Stimulated activated CD8-positive, alpha-beta memory T cell treated with anti-CD3 and anti-CD28 coated beads, Interleukin-4, amount 100 ng/mL, for 1 hour (primary cell): ENCODE measurements at places on chromosomes 7 and 10.

DNA sequence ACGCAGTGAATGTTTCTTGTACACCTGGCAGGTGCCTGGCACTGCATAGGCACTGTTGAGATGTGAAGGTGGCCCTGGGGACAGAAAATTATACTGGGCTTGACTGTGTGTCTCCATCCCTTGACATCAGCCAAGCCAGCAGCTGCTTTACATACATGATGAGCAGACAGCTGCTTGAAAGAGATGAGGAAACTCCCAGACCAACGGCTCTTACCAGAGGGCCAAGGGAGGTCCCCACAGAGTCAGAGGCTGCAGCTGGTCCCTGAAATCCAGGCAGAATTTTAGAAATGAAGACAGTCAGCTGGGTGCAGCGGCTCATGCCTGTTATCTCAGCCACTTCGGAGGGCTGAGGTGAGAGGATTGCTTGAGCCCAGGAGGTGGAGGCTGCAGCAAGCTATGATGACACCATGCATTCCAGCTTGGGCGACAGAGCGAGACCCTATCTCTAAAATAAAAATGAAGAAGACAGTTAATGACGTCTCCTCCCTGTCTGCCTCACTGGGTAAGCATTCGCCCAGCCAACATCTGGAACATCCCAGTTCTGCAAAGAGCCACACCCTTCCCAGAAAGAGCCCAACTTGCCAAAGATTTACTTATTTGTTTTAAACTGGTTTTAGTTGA is 17.6 kb downstream of the LIMK1 start:
- DNase-seq = no peak

- no peak for DNase-seq
These were observed 31.5 kb upstream of the BTRC start for GRCh38 chr10:101322266-101323108.

GRCh38 chr10:58806970-58807628 is 294.4 kb downstream of the BICC1 start:
- DNase-seq = no peak

DNA sequence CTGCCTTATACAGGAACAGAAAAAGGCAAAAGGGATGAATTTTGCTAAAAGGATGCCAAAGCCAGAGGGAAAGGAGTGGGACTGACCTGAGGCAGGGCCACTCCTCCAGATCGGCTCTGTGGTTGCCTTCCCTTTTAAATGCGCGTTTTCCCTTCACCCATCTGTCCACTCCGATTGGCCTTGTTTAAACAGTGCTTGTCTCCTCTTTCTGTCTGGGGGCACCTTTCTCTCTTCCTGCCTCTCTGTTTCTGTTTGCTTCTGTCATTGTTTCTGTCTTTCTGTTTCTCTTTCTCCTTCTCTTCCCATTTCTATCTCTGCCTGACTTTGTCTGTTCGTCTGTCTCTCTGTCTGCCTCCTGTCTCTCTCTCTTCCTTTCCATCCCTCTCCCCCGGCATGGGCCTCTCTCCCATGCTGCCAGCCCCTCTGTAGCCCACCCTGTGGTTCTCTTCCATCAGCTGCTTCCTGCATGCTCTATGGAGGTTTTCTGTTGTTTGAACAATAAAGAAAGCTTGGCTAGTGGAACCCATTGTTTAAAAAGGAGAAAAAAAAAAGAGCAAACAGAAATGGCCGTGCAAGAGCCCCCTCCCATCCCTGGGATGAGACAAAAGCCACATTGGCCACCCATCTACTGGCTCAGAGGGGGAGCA is 29.5 kb upstream of the HSPB1 start:
- DNase-seq = no peak

DNA sequence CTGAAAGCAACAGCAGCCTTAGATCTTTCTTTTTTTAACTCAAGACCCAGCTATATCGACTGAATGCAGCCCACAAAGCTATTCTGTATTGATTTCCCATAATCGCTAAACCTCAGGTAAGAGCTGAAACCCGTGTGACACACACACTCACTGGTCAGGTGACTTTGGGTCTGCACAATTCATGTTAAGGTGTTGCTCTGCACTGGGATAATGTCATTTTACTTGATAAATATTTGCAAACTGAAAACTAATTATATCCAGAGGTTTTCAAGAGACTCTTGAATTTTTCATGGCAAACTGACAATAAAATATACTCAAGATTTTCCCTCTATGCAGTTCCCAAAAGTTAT is 33.1 kb downstream of the SCRN1 start:
- no peak for DNase-seq

DNA sequence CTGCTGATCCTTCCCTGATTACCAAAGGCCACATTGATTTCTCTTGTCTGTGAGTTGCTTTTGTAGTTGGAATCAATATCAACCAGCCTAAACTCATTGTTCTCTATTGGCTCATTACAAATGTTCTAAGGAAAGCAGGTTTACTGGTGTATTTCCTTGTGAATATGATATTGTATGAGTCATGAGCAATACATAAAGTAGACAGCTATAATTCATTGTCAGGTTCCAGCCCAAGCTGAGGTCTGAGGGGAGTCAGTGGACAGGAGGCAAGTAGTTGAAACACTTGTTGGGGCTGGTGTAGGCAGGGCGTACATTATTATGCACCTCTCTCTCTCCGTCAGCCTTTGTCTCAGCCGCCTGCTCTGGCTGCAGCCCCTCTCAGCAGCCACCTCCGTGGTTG is 451.7 kb downstream of the IPMK start:
- no peak for DNase-seq

- DNase-seq = no peak
These were observed 40.5 kb upstream of the RHEB start for GRCh38 chr7:151560243-151560642.

DNA sequence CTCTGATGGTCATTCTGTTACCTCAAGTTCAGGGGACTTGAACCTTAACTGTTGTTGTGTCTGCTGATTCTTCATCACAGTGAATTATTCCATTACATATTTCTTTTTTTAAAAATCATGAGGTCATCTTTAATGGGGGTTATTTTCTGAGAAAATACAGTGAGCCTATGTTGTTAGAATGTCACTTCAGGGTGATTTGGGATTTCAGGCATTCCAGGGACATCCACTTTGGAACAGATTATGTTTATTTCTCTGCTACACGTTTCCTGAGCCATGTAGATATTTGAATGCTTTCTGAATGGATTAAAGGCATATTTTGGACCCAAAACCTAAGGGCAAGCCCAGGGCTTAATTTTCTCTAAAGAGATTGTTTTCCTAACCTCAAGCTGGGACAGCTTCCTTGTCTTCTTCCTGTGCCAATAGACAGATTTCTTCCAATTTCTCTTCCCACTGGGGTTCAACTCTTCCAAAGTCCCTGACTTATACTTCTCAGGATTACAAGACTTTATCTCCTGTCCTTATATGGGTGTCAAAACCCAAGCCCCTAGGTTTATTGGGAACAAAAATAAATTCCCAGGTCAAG is 271.7 kb downstream of the ARHGAP12 start:
- DNase-seq = no peak

DNA sequence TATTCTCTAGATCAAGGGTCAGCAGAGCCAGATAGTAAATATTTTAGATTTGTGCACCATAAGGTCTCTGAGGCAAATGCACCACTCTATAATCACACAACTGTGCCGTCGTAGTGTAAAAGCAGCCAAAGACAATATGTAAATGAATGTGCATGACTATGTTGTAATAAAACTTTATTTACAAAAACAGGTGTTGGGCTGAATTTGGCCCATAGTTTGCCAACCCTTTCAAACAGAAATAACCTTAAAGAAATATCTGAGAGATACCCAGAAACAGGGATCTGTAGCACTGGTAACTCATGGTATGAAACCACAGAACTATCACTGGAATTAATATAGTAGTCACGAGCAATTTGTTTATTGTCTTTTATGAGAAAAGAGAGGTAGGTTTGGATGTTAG is 86.0 kb downstream of the ARID5B start:
- DNase-seq = no peak

DNA sequence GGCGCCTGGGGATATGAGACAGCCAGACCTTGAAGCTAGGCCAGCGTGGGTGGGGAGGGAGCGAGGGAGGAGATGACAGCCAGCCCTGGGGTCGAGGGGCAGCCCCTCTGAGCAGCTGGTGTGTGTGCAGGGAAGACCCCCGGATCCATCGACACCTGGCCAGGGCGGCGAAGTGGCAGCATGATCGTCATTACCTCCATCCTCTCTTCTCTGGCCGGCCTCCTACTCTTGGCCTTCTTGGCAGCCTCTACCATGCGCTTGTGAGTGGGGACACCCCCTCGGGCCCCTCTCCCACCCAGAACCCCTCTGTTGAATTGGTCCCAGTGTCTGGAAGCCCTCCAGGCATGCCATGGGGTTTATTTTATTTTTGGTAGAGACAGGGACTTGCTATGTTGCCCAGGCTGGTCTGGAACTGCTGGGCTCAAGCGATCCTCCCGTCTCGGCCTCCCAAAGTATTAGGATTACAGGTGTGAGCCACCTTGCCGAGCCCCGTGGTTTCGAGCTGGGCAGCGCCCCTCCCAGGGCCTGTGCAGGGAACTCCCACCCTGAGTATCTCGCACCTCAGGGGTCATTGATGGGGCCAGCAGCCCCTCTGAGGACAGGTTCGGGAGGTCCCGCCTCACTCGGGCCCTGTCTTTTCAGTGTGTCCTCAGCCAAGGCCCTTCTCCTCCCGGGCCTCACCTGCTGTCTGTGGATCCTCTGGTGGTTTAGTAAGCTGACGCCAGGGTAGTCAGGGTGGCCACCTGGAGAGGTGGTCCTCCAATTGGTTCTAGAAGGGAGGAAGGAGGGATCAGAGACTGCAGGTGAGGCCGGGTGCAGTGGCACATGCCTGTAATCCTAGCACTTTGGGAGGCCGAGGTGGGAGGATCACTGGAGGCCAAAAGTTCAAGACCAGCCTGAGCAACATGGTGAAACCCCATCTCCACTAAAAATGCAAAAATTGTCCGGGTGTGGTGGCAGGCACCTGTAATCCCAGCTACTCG is 3.8 kb downstream of the UPK3B start:
- DNase-seq = no peak

DNA sequence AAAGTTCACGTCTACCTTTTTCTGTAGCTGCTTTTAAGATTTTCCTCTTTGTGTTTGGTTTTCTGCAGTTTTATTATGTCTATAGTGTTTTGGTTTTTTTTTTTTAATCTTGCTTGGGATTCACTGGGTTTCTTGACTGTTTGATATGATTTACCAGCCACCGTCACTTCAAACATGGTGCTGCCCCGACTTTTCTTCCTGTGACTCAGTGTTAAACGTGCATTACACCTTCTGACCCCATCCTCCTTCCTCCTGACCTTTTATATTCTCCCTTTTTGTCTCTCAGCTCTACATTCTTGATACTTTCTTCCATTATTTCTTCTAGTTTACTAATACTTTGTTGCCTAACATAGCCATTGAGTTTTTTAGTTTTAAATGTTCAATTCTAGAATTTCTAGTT is 61.5 kb downstream of the GNA12 start:
- no peak for DNase-seq

GRCh38 chr10:74072503-74072902 is 74.6 kb downstream of the VCL start:
- DNase-seq = no peak

- no peak for DNase-seq
These were observed 83.6 kb downstream of the DNAJC1 start for GRCh38 chr10:21919906-21920305.

DNA sequence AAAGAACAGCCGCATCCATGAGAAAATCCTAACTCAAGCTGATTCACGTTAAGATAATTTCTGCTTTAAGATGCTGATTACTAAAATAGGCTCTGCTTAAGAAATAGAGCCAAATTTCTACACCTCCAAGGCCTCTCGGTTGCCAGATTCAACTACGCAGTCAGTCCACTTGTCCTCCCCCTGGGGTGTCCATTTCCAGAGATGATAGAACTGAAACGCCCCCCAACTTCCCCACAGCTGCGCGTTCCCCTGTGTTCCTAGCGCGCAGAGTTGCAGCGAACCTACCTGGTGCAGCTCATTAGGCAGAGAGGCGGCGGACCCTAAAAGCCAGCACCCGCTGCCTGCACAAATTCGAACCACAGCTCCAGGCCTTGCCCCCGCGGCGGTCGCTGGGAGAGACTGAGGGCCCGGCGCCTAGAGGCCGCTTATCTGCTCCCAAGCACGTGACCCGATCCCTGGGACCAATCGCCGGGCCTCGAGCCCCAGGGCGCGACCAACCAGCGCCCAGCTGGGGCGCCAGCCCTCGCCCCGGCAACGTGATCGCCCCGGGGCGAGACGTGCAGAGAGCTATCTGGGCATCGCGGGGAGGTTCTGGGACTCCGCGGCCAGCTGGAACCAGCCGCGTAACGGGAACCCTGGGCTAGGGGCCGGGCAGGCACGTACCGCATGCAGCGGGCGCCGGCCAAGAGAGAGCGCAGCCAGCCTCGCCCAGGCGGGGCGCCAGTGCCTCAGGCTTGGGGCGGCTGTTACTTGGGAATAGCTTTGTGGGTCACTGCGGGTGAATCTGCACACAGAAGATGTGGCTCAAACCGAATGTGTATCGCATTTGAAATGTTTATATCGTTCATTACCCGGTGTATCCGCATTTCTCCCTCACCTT is at the start of gene PPP1R3C:
Gene PPP1R3C, minus strand, starts transcription at position 401 of the 880 bp plus-strand sequence. Its CDS starts 102 bp downstream, at position 299.
- DNase-seq = no peak

- no peak for DNase-seq
These were observed 12.3 kb downstream of the SH3PXD2A start for GRCh38 chr10:103843045-103843444.

DNA sequence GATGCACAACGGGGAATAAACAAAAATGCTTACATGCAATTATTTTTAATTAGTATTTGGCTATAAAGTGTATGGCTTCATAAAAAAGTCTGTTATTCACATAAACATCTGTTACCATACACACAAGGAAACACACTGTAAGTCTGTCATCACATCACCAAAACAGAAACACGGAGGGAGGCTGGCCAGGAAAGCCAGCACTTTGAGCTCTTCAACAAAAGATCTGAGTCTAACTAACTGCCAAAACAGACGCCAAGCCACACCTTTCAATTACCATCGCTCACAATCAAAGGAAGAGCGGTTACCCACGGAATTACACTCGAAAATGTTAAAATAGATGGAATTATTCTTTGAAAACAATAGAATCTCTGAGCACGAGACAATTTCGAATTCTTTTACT is 49.2 kb upstream of the MGMT start:
- no peak for DNase-seq

GRCh38 chr10:27618036-27618615 is 114.0 kb downstream of the RAB18 start:
- DNase-seq = no peak

DNA sequence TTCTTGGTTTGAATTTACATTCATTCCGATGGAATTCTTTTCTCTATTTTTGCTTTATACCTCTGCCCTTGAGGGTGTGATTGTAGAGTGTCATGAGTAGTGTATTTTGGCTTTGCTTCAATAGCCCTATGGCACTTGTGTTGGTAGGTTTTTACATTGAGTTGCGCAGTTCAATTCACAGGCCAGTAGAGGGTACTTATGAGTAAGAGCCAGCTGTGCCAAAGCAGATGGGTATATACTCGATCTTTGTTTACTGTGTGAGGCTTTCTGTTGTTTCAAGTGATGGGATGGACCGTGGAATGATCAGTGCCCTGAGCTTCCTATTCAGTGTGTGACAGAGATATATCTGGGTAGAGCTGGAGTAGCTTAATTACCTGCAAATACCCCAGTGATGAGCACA is 4.3 kb upstream of the AKR1C3 start:
- no peak for DNase-seq

DNA sequence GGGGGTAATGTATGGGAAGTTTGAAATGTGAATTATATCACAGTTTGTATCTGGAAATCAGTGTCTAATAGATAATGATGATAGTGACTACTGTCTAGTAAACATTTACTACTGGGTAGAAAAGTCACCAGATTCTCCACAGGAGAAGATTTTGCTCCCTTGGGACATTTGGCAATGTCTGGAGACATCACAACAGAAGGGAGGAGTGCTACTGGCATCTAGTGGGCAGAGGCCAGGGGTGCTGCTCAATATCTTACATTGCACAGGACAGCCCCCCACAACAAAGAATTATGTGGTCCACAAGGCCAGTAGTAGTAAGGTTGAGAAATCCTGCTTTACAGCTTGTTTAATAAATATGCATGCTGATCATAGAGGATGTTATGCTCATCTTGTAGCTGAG is 92.3 kb upstream of the PRPS1L1 start:
- DNase-seq = no peak
